ENCODE measurements at places on chromosomes 4 and X.

DNA sequence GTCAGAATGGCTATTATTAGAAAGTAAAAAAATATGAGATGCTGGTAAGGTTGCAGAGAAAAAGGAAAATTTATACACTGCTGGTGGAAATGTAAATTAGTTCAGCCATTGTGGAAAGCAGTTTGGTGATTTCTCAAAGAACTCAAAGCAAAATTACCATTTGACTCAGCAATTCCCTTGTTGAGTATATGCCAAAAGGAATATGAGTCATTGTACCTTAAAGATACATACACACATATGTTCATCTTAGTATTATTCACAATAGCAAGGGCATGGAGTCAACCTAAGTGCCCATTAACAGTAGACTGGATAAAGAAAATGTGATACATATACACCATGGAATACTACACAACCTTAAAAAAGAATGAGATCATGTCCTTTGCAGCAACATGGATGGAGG is 148.2 kb downstream of the COMMD8 start:
- DNase-seq = no peak

GRCh38 chr4:30968926-30969325 is 248.8 kb downstream of the PCDH7 start:
- DNase-seq = no peak

DNA sequence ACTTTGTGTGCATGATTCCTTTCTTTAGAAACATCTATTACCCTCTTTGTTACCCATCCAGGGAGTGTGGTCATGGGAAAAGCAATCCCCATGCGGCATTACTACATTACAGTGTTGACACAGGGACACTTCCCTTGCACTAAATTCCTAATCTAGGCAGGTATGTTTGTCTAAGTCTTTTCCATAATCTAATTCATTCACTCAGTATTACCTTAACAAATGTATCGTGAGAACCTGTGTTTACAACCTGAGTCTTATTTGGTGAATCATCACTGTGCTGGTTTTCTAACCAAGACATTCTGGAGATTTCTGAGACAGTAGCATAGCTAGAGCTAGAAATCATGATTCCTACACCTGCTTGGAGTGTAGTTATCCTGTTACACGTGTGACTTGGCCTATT is 326.8 kb downstream of the BMPR1B start:
- DNase-seq = no peak

- DNase-seq = no peak
These were observed 57.4 kb downstream of the PSAPL1 start for GRCh38 chr4:7377223-7377865.

DNA sequence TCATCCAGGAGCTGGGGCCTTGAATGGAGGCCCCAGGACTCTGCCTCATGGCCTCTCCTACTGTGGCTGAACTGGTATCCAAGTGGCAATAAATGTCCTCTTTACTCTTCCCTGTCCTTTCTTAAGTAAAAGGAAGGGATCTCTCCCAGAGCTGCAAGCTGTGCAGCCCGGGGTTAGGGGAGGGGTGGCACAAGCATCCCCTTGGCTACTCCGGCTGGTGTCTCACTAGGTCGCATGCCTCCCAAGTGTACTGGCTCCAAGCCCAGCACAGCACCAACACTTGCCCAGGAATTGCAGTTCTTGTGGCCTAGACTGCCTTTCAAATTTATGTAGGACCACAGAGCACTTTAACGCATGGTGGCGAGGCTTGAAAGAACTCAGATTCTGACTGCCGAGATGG is 44.7 kb upstream of the MED14 start:
- no peak for DNase-seq

- DNase-seq = no peak
These were observed 1.7 kb upstream of the STIM2 start for GRCh38 chr4:26858947-26859401.

DNA sequence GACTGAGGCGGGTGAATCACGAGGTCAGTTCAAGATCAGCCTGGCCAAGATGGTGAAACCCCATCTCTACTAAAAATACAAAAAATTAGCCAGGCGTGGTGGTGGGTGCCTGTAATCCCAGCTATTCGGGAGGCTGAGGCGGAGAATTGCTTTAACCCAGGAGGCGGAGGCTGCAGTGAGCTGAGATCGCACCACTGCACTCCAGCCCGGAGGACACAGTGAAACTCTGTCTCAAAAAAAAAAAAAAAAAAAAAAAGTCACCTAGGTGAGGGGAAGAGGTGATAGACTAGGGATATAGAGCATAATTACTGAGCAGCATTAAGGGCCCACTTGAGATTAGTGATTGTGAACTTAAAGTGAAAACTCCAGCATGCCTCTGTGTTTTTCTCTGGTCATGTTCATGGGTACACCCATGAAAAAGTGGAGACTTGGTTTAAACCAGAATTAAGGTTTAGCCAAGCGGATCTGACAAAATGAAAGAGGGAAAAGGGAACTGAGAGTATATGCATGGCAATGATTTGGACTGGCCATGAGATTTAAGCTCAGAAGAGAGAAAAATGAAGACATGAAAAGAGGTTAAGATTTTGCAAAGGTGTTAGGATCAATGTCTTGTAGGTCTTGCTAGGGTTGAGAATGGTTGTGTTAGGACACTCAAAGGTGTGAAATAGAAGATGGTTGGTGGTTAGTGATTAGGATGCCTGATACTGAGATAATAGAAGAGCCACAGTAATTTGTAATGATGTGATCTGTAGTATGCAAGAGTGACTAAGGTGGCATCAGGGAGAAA is 105.0 kb downstream of the RAB28 start:
- DNase-seq = no peak

DNA sequence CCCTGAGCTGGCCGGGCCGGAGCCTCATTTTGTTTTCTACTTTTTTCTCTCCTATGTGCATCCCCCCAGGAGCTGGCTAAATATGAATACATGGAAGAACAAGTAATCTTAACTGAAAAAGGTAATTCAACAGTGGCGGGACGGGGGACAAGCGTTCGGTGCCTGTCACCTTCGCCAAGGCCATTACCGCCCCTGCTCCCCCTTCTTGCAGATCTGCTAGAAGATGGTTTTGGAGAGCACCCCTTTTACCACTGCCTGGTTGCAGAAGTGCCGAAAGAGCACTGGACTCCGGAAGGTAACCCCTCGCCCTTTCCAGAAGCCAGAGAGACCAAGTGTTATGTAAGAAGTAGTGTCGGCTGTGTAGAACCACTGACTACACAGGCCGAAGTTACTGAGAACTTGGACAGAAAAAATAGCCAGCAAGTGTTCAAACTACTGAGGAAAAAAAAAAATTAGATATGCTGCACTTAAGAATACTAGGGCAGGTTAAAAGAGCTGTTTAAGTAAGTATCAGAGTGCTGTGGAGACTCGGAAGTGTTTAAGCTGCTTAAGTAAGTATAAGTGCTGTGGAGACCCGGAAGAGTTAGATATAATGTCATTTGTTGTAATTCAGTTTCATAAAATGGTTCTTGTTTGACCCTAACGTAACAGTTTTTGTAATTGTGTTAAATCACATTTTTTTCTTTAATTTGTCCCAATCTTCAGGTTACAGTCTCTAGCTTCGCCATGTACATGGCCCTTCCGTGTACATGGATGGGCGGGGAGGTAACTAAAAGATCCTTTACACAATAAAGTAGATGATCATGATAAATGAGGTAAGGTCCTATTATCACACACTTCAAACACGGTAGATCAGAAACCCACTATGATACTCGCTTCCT is 856 bp downstream of the SAT1 start:
- no peak for DNase-seq

- no peak for DNase-seq
These were observed 43.3 kb downstream of the RPS3A start for GRCh38 chr4:151142758-151143157.

- DNase-seq = no peak
These were observed 203.8 kb upstream of the HS3ST1 start for GRCh38 chr4:11632483-11632882.

- no peak for DNase-seq
These were observed 201.4 kb downstream of the ARHGAP10 start for GRCh38 chr4:147933316-147933715.

- DNase-seq = no peak
These were observed 49.3 kb downstream of the SORCS2 start for GRCh38 chr4:7241597-7242125.

GRCh38 chr4:148344352-148344751 is 97.9 kb downstream of the NR3C2 start:
- no peak for DNase-seq

DNA sequence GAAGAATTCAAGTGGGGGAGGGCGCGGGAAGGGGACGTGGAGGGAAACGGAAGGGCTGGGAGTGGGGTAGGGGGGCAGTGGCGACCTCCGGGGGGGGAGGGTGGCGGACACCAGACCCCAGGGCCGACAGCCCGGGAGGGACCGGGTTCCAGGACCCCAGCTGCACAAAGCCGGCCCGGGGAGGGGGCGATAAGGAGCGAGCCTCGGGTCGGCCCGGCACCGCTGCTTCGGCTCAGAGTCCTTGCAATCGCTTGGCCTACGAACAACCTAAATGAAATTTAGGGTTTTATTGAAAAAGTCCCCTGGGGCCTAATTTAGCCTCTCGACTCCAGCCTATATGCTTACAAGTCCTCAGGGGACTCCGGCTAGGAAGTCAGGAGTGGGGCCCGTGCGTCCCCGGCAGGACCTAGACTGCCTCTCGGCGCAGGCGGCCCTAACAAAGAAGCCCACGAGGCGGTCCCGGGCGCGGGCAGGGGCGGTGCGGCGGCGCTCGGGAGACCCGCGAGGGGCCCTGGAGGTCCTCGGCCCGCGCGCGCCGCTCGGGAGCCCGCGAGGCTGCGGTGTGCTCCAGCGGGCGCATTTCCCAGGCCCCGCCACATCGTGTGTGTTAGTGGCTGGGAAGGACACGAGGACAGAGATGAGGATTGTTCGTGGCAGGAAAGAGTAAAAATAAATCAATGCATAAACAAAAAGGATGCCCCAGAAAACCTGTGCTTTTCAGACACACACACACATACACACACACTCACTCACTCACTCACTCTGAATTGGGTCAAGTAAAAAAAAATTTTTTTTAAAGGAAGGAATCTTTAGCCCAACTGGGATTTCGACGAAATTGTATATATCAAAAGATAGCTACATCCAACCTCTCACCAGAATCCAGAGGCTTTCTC is 70.0 kb downstream of the MGST2 start:
- no peak for DNase-seq

DNA sequence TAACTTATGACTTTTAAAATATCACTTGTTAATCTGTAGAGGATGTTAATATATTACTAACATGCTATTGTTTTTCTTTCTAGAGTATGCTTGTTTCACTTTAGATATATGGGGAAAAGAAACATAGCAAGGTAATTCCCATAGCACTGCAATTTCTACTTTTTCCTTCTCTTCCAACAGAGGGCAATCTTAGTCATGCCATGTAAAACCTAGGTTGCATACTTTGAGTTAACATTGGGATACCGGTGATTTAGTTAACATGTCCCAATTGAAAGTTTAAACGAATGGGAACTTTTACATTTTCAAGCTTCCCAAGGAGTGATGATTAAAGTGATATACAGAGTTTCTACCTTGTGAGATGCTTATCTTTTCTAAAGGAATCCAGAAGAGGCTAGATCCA is 89.4 kb upstream of the IL13RA1 start:
- DNase-seq = no peak

DNA sequence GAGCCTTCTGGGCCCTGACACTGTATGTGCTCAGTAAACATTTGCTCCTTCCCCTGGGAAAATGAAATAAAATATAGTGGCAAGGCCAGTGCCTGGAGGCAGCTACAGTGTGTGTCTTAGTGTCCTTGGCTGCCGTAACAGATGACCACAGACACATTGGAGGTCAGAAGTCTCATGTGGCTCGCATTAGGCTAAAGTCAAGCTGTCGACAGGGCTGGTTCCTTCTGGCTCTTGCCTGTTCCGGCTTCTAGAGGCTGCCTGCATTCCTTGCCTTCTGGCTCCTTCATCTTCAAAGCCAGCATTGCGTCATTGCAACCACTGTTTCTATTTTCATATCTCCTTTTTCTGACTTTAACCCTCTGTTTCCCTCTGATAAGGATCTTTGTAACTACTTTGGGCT is 83.6 kb upstream of the STX18 start:
- no peak for DNase-seq

Measured in T-helper 9 cell (primary cell).